ENCODE measurements at places on chromosomes 5 and 9.

DNA sequence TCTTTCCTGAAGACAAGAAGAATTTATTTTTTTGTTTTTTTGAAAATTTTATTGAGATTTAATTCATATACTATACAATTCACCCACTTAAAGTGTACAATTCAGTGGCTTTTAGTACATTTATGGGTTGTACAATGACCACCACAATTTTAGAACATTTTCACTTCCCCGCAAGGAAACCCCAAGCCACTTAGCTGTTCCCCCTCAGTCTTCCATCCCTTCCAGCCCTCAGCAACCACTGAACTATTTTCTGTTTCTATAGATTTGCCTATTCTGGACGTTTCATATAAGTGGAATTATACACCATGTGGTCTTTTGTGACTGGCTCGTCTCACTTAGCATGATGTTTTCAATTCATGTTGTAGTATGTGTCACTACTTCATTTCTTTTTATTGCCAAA is 28.0 kb downstream of the DNAI1 start:
- DNase-seq = no peak

GRCh38 chr5:139156814-139157213 is 41.4 kb downstream of the SIL1 start:
- DNase-seq = no peak

GRCh38 chr9:14245901-14246525 is 67.9 kb downstream of the NFIB start:
- no peak for DNase-seq

DNA sequence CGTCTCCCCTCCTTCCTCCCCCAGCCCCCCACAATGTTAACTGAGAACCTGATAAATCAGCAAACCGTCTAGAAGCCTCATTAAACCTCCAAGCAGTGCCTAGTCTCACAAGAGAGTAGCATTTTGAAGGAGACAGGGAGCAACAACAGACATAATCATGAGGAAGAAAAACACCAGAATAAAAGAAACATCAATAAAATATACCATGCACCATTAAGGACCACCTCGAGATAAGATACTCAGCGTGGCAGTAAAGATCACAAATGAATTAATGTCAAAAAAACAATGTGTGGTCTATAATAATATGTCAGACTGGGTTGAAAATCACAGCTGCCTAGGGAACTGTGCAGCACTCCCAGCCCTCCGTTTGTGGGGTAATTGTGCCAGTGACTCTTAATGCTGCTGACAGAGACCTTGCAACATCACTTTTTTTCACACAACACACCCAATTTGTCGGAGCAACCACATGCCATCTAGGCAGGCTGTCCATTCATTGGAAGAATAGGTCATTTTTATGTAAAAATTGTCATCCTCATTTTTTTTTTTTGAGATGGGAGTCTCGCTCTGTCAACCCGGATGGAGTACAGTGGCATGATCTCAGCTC is 450.8 kb upstream of the WWC1 start:
- DNase-seq = no peak

- DNase-seq = no peak
These were observed 77.1 kb upstream of the KLF4 start for GRCh38 chr9:107566611-107567061.

DNA sequence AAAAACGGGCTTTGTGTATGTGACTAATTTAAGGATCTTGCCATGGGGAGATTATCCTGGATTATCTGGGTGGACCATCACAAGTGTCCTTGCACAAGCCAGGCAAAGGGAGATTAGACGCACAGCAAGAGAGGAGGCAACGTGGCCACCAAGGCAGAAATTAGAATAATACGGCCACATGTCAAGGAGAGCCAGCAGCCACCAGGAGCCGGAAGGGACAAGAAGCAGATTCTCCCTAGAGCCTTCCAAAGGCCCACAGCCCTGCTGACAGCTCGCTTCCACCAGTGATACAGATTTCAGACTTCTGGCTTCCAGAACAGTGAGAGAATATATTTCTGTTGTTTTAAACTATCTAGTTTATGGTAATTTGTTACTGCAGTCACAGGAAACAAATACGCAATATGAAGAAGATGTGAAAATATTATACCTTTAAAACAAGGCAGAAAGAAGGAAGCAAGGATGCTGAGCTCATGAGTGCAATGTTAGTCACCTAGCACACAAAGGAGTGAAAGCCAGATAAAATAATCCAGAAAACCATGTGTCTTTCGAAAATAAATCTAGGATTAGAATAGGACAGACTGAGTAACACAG is 28.7 kb upstream of the F2RL1 start:
- DNase-seq = no peak

GRCh38 chr9:98401140-98402018 is 145.9 kb upstream of the TBC1D2 start:
- DNase-seq = no peak

DNA sequence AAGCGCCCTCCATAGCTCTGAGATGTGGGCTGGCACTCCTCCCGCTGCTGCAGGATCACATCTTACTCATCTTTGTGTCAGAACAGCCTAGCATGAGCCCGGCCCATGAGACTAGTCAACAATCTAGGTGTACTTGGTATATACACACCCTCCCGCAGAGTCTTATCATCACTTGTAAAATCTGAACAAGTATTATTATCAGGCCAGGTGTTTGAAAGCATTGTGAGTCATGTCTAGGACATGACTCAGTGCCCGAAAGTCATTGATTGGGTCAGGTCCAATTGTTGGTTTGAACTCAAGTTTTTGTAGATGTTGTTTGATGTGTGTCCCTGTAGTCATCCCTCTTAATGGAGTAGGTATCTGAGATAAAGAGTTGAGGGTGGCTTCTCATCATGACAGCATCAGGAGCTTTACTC is 108.7 kb downstream of the CFAP90 start:
- DNase-seq = no peak

DNA sequence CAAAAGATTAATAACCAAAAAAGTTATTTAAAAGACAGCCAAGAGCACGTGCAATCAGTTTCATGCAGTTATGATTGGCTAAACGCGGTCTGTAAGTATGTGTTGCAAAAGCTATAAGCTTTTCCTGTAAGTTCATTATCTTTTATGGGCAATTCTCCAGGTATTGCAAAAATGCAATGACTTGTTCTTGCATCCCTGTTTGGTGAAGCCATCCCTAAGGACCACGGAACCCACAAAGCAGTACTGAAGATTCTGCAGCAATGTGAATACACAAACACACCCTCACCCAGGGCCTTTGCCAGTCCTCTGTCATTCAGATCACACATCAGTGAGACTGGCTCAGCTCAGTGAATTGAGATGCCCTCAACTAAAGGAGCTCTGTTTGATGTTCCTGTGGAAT is 11.4 kb downstream of the GCNT4 start:
- no peak for DNase-seq

GRCh38 chr9:133835262-133835901 is 97.2 kb upstream of the SARDH start:
- DNase-seq = no peak

DNA sequence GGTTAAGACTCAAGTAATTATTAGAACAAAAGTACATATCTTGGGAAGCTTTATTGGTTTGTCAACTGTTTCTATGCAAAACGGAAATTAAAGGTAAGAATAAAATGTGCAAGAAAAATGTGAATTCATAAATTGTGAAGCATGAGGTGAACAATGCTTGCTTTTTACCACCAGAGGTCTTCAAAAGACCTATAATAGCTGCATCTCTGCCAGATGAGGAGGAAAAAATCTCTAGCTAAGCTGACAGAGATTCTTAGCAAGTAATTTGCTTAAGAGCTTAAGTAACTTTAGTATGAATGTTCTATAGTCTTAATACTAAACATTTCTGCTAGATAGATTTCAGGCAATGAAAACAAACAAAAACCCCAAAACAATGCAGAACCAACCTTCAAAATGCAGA is 54.1 kb downstream of the MRPS30 start:
- no peak for DNase-seq

DNA sequence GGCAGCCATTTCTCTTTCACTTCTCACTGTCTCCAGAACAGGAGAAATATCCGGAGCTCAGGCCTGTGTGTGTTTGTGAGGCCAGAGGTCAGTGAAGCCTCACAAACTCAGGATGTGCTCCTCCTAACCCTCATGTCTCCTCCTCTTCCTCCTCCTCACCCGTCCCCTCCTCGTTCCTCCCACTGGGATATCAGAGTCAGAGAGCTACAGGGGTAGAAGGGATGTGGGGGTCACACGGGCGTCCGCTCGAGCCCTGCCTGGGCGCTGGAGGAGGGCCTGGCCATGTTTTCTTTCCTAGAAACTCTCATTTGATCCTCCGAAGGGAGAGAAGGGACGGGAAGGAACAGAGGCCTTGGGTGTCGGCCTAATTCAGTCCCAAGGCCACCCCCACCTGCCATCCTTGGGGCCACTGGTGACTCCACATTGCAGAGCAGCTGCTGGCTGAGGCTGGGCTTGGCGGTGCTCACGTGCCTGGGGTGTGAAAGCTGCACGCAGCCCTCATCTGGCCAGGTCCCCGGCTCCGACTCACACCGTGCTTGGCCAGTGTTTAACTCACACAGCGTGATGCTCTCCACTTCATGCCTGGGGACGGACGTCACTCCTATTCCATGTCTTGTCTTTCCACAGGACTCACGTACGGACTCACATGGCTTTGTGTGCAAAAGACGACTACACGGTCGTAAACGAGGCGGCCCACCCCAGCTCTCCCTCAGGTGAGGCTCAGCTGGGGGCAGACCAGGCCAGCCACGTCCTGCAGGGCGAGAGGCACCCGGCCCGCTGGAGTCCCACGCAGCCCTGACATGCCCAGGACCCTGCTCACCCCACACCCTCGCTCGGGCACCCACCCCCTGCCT is 22.6 kb upstream of the SLC6A19 start:
- no peak for DNase-seq

DNA sequence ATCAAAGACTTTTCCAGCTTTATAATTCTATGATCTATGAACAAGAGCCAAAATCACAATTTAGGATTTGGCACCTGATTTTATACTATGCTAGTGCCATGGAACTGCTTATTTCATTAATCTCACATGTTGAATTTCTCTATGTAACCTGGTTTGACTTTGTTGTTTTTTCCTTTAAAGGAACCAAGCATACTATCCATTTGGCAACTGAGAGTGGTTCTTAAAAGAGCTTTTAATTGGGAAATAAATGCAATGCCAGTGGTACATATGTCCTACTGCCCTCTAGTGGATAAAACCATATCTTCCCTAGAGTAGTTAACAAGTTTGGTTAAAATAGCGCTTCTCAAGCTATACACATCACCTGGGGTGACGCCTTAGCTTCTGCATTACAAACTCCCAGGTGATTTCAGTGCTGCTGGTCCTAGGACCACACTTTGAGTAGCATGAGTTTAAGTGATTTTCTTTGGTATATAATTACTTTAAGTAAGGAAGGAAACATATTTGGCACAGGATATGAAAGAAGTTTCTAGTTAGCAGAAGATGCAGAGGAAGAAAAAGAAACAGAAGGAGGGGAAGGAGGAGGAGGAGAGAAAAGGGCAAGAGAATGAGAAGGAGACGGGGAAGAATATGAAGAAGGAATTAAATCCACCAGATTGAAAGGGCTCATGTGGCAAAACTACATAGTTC is 56.8 kb downstream of the FGF10 start:
- no peak for DNase-seq

- DNase-seq = no peak
These were observed 827.2 kb downstream of the MTRR start for GRCh38 chr5:8695902-8696845.

DNA sequence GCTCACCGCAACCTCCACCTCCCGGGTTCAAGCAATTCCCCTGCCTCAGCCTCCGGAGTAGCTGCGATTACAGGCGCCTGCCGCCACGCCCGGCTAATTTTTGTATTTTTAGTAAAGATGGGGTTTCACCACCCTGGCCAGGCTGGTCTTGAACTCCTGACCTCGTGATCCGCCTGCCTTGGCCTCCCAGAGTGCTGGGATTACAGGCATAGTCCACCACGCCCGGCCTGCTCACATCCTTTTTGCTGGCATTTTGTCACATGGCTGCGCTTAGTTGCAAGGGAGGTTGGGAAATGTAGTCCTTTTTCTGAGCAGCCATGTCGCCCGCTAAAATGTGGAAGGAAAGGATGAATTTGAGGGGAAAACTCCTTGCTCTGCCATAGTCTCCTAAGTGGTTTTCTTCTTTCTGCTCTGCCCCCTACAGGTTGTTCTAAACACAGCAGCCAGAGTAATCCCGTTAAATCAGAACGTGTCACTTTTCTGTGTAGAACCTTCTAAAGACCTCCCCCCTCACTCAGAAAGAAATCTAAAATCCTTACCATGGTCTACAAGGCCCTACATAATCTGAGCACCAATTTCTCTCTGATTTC is 57.8 kb upstream of the HSPA9 start:
- peak; percentile 37 for DNase-seq

GRCh38 chr5:118905196-118905595 is 83.2 kb downstream of the DTWD2 start:
- DNase-seq = no peak

DNA sequence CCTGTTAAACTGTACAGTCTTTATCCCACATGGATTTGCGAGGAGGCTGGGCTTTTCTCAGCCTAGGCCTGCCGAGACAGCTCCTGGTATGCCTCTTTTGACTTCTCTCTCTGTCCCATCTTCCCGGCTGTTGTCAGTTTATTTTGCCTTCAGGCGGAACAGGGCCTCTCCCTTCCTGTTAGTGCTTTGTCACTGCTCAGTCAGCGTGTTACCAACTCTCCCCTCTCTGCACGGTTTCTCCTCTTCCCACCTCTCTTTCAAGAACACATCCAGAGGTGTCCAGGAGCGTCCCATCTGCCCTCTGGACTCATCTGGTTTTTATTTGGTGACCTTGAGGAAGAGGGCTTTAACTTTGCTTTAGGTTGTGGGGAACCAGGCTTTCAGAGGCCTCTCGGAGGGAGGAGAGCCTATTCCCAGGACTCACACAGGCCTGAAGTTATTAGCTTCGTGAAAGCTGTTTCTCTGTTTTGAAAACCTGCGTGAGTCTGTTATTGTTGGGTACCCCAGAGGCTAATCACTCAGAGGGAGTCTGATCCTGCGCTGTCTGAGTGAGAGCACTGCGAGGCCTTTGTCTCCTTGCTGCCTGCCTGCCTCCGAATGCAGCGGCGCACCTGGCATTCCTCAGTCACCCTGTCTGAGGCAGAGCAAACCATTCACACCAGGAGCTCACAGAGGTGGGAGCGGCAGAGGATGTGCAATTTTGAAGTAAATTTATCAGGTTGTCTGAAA is 234.4 kb upstream of the MPDZ start:
- DNase-seq = no peak

GRCh38 chr5:16934677-16935153 is 1.4 kb downstream of the MYO10 start:
- DNase-seq = no peak

DNA sequence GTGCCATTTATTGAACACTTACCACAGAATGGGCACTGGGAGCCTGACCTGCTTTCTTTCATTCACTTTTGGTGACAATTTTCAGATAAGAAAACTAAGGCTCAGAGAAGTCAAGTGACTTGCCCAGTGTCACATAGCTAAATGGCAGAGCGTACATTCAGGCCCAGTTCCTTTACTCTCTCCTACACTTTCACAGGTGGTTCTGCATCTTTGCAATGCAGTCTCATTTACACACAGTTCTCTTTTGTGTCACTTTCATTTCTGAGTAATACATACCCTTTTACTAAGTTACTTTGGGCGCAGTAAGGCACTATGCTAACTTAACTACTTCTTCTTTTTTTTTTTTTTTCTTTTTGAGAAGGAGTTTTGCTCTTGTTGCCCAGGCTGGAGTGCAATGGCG is 8.3 kb downstream of the NFIL3 start:
- DNase-seq = no peak
